ENCODE measurements at places on chromosomes 1 and 21.
A peak's percentile ranks its signal among the peaks of the same experiment; 100 is the strongest.

- no peak overlapping the region for H3K27ac ChIP-seq
- no peak overlapping the region for H3K4me3 ChIP-seq
- no peak for DNase-seq
- H3K4me1 ChIP-seq: no peaks in the 10 kb centered on the region
- H3K36me3 ChIP-seq: no peaks in the 10 kb centered on the region
Observed at GRCh38 chr1:233409540-233409939, 82.0 kb downstream of the MAP3K21 start.

- no peaks in the 10 kb centered on the region for H3K27me3 ChIP-seq
- no peaks in the 10 kb centered on the region for H3K36me3 ChIP-seq
- H3K4me3 ChIP-seq: no peak overlapping the region
- no peak for DNase-seq
Observed at GRCh38 chr1:157034137-157034800, 11.3 kb downstream of the ARHGEF11 start.

- no peaks in the 10 kb centered on the region for H3K36me3 ChIP-seq
- H3K4me3 ChIP-seq: no peak overlapping the region
- H3K4me1 ChIP-seq: peaks cover 2% of the 10 kb centered on the region
- no peak overlapping the region for H3K27ac ChIP-seq
- no peaks in the 10 kb centered on the region for H3K27me3 ChIP-seq
Observed at GRCh38 chr1:206814716-206815341, 42.5 kb upstream of the IL10 start.

DNA sequence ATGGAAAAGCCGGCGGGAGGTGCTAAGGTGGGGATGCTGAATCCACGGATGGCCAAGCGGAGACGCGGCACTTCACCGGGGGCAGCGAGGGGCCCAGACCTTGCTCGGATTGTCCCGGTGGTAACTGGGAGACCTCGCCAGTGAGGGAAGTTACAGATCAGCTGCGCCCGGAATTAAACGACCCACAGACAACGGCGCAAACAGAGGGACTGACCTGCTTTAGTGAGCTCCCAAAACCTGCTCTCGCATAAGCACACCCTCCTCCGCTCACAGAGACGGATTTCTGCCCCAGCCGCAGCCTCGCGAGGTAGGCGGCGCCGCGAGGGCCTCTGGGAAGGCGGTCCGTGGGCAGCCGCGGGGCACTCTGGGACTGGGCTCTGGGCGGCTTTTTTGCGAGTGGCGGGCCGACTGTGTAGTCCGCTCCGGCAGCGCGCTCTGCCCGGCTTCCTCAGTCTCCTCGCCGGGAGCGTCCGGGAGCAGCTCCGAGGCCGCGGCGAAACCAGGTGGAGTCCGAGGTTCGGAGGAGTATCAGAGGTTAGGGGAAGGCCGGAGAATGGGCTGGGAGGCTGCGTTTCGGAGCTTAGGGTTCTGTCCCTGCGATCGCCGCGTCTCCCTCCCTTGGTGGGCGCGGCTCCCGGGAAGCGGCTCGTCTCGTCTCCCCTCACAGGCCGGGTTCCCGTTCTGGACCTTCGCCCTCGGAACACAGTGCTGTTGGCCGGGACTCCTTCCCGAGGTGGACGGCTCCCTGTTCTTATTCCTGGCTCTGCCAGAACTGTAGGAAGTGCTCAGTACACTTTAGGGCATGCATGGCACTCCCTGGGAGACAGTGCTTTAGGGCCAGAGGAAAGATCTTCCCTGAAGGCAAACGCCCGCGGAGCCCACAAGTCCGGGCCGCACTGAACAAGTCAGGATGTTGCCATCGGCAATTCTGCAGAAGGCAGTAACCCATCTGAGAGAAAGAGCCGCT, at the start of gene EXO5:
Gene EXO5 (plus strand): TSS at position 393 of the 967 bp plus-strand sequence. CDS start 5,778 bp downstream, outside the sequence.
- no peaks in the 10 kb centered on the region for H3K36me3 ChIP-seq
- H3K4me3 ChIP-seq: peak within 1 kb of the TSS; percentile 79
- no peaks in the 10 kb centered on the region for H3K4me1 ChIP-seq
- peak; percentile 84 for DNase-seq
- H3K27ac ChIP-seq: peak within 1 kb of the TSS; percentile 32
- H3K27me3 ChIP-seq: no peaks in the 10 kb centered on the region

DNA sequence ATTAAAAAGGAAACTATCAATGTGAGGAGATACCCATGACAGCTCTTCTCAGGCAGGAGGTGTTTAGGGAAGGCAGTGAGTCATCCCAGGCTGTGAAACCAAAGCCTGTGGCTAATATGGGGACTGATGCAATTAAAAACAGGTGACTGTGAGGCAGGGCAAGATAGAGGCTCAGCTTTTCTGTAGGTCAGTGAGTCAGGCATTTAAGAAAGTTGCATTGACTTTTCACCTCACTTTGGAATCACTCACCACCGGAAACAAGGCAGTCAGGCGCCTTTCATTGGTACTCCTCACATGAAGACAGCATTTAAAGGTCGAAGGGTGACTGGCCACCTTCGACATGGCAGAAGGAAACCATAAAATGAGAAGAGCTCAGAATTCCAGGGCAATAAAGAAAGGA, 54.5 kb downstream of the PAPPA2 start:
- H3K27ac ChIP-seq: no peak overlapping the region
- DNase-seq: no peak
- H3K4me3 ChIP-seq: no peak overlapping the region
- no peaks in the 10 kb centered on the region for H3K4me1 ChIP-seq
- H3K27me3 ChIP-seq: no peaks in the 10 kb centered on the region

- no peak overlapping the region for H3K27ac ChIP-seq
- H3K4me1 ChIP-seq: no peaks in the 10 kb centered on the region
- H3K27me3 ChIP-seq: no peaks in the 10 kb centered on the region
- H3K36me3 ChIP-seq: no peaks in the 10 kb centered on the region
- DNase-seq: no peak
Observed at GRCh38 chr21:42424914-42425541, 21.3 kb downstream of the UBASH3A start.

DNA sequence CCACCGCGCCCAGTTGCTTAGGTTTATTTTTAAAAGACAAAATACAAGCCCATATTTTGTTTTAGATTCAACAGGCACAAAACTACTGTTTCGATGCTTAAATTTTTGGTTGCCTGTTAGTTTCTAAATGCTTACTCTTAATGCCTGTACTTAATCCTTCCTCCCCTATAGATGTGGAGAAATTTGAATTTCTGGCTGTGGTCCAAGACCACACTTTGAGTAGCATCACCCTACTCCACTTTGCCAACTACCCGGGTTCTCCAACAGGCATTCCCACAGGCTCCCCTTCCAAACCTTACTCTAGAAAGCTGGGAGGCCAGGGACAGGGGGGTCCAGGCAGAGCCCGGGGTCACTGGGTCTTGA, 20.0 kb downstream of the LACTBL1 start:
- no peaks in the 10 kb centered on the region for H3K4me1 ChIP-seq
- peaks cover 5% of the 10 kb centered on the region for H3K27me3 ChIP-seq
- H3K4me3 ChIP-seq: no peak overlapping the region
- no peak overlapping the region for H3K27ac ChIP-seq
- no peaks in the 10 kb centered on the region for H3K36me3 ChIP-seq

DNA sequence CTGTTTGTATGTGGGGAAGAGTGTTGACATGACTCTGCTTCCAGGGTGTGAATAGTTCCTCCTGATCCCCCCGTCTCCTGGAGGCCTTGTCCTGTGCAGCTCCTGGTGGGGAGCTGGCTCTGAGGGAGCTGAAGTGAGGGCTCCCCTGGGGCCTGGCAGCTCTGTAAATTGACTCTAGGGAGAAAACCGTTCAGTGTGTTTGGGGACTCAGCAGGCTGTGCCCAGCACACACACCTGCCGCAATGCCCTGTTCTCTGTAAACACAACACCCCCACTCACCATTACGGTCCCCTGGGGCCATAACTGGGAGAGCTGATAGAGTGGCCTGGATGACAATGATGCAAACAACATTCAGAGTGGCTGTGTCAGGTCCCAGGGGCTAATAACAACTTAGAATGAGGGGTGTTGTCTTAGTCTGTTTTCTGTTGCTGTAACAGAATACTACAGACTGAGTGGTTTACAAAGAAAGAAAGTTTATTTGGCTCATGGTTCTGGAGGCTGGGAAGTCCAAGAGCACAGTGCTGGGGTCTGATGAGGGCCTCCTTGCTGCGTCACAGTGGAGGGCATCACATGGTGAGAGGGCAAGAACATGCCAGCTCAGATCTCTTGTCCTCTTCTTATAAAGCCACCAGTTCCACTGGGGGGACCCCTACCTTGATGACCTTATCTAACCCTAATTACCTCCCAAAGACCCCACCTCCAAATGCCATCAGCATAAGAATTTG, 15.3 kb downstream of the ADORA1 start:
- H3K36me3 ChIP-seq: no peaks in the 10 kb centered on the region
- H3K4me1 ChIP-seq: no peaks in the 10 kb centered on the region
- H3K4me3 ChIP-seq: no peak overlapping the region
- no peak for DNase-seq

DNA sequence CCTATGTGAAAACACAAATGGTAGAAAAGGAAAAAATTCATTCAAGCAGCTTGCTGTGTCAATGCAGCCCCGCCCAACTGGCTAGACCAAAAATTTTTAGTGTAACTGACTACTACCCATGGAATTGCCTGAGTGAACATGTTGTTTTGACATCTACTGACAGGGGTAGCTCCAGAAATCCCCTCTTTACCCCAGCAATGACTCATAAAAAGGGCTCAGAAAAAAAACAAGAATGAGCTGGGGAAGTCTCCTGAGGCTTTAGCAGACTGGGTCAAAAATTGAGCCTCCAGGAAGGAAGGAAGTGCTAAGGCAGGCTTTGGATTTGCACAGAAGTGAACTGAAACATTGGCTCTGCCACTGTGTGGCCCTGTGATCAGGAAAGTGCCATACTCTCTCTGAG, 24.4 kb upstream of the FGGY start:
- no peaks in the 10 kb centered on the region for H3K36me3 ChIP-seq
- H3K27me3 ChIP-seq: no peaks in the 10 kb centered on the region
- H3K4me1 ChIP-seq: no peaks in the 10 kb centered on the region
- no peak overlapping the region for H3K4me3 ChIP-seq

DNA sequence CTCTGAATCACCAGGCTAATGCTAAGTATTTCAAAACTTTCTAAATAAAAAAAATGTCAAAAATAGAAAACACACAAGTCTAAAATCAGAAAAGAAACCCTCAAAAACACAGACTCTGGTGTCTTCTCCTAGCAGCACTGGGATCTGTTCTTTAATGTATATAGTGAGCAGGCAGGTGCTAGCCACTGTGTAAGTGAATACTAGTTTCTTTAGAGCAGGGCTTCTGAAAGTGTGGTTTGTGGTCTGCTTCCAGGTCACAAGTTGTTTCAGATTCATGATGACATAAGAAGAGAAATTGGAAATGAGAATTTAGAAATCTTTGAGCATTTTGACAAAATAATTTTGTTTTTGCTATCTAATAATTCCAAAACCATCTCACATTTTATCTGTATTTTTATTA, 763.1 kb downstream of the USP25 start:
- no peak for DNase-seq
- no peaks in the 10 kb centered on the region for H3K36me3 ChIP-seq
- H3K27ac ChIP-seq: no peak overlapping the region
- H3K27me3 ChIP-seq: no peaks in the 10 kb centered on the region
- H3K4me3 ChIP-seq: no peak overlapping the region

GRCh38 chr1:12570291-12570690, 47.7 kb downstream of the DHRS3 start:
- no peak overlapping the region for H3K4me3 ChIP-seq
- DNase-seq: no peak
- no peak overlapping the region for H3K27ac ChIP-seq
- H3K36me3 ChIP-seq: peaks cover 5% of the 10 kb centered on the region

GRCh38 chr1:202357506-202357905, 9.0 kb downstream of the PPP1R12B start:
- no peak overlapping the region for H3K4me3 ChIP-seq
- H3K4me1 ChIP-seq: no peaks in the 10 kb centered on the region
- H3K36me3 ChIP-seq: no peaks in the 10 kb centered on the region
- no peak overlapping the region for H3K27ac ChIP-seq

DNA sequence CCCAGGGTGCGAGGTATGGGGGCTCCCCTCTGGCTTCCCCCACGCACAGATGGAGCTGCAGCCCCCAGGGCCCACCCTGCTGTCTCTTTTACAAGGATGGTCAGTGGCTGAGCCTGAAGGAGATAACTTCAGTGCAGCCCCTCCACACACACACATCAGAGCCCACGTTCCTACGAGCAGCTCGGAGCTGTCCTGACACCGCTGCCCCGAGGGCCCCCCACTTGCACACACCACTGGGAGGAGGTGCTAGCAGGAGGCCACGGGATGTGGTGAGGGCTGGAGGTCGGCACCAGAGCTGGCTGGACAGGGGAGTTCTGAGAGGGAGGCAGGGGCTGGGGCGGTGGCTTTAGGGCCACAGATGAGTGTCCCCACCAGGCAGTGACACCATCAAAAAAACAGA, 53.9 kb downstream of the MORN1 start:
- H3K36me3 ChIP-seq: no peaks in the 10 kb centered on the region
- no peak overlapping the region for H3K4me3 ChIP-seq
- no peak for DNase-seq
- no peak overlapping the region for H3K27ac ChIP-seq
